GM12878 (cell line): ENCODE measurements at places on chromosomes 12 and 14. TPM values are rescaled to one million over a fixed set of nuclear protein-coding genes. Genes with fewer than 3 reads are reported as not detected.

HPD gene
- total RNA-seq, result 0.13 and 0.28 TPM in 2 replicates

KRT83 gene
- not detected in 2 replicates for total RNA-seq

ADGRD1 gene
- 0.82 and 1.3 TPM in 2 replicates for total RNA-seq

SLC17A8 gene
- not detected in 2 replicates for total RNA-seq

ASIC1 gene
- 0.13 and 0.26 TPM in 2 replicates for total RNA-seq

TAS2R42 gene
- not detected in 2 replicates for total RNA-seq

LRCOL1 gene
- not detected in 2 replicates for total RNA-seq

LYZ gene
- 0.77 and 1.9 TPM in 2 replicates for total RNA-seq

PTPRO gene
- 2.4 and 4.3 TPM in 2 replicates for total RNA-seq

DNAAF2 gene
- total RNA-seq, result 10.5 and 12.0 TPM in 2 replicates

CEBPE gene
- 0.21 TPM in 1 of 2 replicates, not detected in the other for total RNA-seq

SLCO1C1 gene
- total RNA-seq, result not detected in 2 replicates

KRT80 gene
- 0.05 TPM in 1 of 2 replicates, not detected in the other for total RNA-seq

DAO gene
- not detected in 2 replicates for total RNA-seq

RPS6KL1 gene
- total RNA-seq, result 2.8 and 4.2 TPM in 2 replicates

GPRC5D gene
- not detected in 2 replicates for total RNA-seq

USP30 gene
- total RNA-seq, result 6.6 and 7.2 TPM in 2 replicates

EMP1 gene
- total RNA-seq, result 0.58 and 0.90 TPM in 2 replicates

SMOC1 gene
- total RNA-seq, result 0.26 TPM in 1 of 2 replicates, not detected in the other

EP400 gene
- 39.4 and 44.2 TPM in 2 replicates for total RNA-seq

TCL1B gene
- not detected in 2 replicates for total RNA-seq

KRT3 gene
- total RNA-seq, result not detected in 2 replicates

RBP5 gene
- not detected in 2 replicates for total RNA-seq

SPTB gene
- total RNA-seq, result 0.03 and 0.11 TPM in 2 replicates
